T-helper 22 cell (primary cell): ENCODE measurements at places on chromosomes 2 and 18.

GRCh38 chr2:105541189-105542050, 142.6 kb upstream of the FHL2 start:
- DNase-seq = no peak

DNA sequence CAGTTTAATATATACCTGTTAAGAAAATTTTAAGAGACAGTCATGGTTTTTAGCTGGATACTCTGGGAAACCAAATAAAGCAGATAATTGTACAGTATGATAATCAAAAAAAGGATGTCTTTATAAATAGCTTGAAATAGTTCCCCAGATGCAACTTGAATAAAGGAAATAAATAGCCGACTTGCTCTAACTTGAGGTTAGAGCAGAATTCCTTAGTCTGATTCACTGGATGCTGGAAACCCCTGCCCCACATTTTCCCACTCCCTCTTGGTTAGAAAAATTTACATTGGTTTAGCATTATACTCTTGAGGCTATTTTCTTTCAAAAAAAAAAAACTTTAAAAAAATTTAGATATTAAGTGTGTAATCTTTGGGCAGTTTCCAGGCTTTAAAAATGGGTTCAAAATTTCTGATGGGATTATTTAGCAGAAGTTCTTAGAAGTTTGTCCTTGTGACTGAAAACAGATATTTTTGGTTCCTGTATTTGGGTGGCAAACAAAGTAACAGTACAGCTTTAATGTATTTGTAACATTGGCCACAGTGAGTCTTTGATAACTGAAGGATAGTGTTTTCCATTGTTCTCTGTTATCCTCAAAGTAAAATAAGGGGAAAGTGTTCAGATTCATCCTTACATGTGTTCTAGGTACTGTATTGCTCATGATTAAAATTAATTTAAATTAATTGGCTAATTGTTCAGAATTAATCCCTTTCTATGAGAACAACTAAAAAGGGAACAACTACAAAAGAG, 39.6 kb downstream of the ITGAV start:
- no peak for DNase-seq

GRCh38 chr2:170344663-170345346, 166.9 kb downstream of the MYO3B start:
- DNase-seq = no peak

DNA sequence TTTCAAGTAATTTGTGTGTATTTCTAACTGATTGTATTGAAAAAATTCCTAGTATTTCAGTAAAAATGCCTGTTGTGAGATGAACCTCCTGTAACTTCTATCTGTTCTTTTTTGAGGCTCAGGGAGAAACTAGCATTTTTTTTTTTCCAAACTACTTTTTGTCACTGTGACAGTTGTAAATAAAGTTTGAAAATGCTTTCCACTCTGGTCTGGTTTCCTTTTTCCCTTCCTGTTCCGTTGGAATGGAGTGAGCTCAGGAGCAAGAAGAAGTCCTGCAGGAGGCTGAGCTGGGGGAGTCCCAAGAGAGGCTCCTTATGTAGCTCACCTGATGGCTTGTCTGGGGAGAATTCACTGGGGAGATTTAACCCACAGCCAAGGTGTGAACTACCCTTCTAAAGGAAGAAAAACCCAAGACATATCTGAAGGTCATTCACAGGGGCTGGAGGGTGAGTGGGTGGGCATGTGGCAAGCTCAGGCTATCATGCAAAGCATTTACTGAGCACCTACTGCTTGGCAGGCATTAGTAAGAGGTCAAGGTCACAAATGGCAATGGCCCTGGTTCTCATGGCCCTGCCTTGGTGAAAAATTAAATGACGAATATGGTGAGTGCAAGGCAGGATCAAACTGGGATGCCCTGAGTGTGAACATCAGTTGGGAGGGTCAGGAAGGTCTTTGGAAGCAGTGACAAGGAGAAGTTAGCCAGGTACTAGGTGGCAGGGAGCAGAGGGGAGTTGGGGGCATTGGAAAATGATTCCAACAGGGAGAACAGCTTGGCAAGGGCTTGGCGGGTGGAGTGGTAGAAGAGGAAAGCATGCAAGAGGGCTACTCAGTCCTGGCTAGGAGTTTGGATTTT, 28.7 kb downstream of the LBH start:
- DNase-seq = no peak

DNA sequence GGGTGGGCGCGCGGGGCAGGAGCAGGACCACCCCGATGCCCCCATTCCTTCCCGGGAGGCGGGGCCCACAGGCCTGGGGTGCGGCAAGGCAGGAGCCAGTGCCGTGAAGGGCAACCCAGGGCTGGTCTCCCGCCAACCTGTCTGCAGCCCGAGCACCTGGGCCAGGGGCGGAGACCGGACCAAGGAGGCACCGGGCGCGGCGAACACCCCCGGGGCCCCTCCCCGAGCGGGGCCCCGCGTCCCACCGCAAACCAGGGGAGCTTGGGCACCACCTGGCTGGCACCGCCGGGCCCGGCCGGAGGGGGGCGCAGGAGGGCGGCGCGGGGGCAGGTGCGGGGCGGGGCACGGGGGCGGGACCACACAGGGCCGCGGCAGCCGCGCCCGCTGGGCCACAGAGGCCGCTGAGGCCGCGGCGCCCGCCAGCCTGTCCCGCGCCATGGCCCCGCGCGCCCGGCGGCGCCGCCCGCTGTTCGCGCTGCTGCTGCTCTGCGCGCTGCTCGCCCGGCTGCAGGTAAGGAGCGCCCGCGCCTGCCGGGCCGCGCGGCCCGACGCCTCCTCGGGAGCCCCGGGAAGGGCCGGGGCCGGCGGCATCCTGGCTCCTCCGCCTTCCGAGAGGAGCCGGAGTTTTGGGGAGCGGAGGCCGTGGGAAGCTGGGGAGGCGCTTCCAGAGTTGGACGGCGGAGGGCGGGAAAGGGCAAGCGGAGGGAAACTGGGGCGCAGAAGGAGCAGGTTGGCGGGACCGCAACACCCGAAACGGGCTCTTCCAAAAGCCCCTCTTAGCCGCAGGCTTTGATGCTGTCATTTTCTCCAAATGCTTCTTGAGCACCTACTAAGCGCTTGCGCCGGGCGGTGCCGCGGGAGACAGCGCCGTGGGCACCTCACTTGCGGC, at the start of gene TNFRSF11A:
Gene TNFRSF11A (plus strand): TSS at position 394 of the 889 bp plus-strand sequence. CDS start 43 bp downstream, at position 437.
- DNase-seq = peak; percentile 34

GRCh38 chr2:11437602-11438001, 28.4 kb downstream of the E2F6 start:
- DNase-seq = no peak

DNA sequence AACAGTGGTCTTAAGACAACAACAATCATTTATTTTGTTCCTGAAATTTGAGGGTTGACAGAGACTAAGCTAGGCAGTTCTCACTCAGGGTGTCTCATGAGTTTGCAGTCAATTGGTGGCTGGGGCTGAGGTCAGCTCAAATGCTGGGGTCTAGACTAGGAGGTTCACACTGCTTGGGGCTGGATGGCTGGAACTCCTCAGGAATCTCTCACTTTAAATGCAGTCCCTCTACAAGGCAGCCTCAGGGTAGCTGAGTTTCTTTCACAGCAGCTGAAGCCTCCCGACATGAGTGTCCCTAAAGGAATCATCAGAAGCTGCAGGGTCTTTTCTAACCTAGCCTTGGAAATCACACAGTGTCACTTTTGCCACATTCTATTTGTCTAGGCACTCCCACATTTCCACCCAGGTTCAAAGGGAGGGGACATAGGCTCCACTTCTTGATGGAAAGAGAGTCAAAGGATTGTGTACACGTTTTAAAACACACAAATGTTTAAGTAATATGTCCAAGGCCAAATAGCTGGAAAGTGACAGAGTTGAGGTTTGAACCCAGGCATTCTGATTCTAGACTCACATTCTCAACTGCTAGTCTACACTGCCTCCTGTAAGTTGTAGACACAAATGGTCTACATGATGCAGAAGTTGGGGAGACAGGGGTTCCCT, 133.8 kb downstream of the ZFP36L2 start:
- no peak for DNase-seq

DNA sequence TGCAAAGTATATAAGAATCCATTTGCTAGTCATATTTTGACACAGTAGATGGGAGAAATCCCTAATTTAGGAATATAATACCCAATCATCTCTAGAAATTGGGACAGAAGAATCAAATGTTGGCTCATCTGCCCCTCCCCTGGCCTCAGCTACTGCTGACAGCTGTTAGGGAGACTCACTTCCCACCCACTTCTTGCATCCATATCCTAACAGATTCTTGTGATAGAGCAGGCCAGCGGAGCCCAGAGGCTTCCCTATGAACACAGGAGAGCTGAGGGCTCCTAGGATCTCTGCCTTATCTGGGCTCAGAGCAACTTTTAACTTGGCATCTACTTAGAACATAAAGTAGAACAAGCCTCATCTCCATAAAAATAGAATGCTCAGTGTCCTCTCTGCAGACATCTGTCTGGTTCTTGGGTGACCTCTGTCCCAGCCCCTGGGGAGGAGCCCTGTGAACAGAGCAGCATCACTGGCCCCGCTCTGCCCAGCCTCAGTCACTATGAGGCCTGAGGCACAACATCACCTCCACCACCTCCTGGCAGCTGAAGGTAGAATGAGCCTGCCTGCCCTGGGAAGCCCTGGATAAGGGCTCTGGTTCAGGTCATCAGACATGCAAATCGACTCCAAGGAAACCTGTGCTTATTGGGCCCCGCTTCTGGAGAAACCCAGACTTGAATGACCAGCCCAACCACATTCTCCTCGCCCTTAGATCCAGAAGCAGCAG, 229.7 kb downstream of the ANKRD36B start:
- no peak for DNase-seq

- DNase-seq = no peak
Observed at GRCh38 chr2:24020244-24020643, 10.4 kb downstream of the MFSD2B start.

GRCh38 chr18:79897940-79898625, 53.4 kb downstream of the SLC66A2 start:
- no peak for DNase-seq

DNA sequence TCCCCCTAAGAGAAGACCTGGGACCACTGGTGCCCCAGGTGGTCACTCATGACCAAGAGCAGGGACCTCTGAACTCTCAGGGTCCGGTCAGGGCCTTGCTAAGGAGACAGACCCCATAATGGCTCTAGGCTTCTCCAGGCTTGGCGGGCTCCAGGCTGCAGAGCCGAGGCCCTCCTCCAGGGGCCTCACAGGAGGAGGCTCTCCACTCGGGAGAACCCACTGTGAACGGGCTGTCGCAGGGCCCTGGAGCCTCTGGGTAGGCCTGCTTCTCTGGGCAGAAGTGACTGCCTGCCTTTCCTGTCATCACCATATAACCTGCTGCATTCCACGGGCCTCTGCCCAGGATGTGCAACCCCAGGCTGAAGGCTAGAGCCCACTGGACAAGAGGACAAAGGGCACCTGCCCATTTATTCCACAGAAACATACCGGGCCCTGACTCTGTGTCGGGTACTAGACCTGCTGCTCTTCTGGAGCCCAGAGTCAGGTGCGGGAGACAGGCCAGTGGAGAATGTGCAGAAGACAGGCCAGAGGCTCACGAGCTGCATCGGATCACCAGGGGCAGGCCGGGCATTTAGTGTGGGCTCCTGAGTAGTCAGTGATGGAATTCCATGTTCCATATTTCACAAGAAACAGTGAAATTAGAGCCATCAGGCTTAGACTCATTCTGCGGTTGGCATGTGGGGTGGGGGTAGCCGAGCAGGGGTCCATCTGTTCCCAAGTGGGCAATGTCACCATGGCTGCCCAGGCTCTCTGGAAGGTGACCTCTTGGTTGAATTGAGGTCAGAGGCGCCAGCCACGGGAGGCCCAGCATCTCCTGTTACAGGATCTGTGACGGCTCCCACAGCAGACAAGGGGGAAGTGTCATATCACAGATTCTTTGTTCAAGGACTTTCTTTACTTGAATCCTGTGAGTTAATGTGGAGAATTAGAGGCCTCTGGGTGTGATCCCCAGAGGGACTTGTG, 220.8 kb downstream of the SH3RF3 start:
- no peak for DNase-seq

DNA sequence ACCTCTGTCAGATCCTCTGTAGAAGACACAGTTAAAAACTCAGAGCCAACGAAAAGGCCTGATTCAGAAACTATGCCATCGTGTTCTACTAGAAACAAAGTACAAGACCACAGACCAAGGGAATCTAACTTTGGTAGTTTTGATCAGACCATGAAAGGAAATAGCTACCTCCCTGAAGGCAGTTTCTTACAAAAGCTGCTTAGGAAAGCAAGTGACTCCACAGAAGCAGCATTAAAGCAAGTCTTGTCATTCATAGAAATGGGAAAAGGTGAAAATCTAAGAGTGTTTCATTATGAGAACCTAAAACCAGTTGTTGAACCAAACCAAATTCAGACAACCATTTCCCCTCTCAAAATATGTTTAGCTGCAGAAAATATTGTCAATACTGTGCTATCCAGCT, 58.2 kb downstream of the FSIP2 start:
- DNase-seq = no peak

DNA sequence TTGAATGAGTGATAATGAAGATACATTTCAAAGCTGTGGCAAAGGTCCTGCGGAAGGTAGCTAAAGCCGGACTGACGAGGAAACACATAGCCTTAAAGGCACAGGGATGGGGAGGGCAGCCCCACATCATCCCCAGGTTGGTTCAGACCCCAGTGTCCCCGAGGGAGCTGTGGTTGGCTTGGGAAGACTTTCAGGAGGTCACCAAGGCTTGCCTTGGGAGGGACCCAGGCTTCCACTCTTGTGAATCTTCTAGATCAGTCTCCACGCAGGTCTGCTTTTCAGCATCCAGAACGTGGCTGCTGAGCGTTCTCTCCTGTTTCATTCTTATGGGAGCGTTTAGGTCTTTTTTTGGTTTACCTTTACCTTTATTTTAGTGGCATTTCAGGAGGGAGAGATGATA, 16.8 kb downstream of the KIF1A start:
- no peak for DNase-seq

GRCh38 chr2:196307775-196308305, 136.5 kb upstream of the STK17B start:
- DNase-seq = no peak

DNA sequence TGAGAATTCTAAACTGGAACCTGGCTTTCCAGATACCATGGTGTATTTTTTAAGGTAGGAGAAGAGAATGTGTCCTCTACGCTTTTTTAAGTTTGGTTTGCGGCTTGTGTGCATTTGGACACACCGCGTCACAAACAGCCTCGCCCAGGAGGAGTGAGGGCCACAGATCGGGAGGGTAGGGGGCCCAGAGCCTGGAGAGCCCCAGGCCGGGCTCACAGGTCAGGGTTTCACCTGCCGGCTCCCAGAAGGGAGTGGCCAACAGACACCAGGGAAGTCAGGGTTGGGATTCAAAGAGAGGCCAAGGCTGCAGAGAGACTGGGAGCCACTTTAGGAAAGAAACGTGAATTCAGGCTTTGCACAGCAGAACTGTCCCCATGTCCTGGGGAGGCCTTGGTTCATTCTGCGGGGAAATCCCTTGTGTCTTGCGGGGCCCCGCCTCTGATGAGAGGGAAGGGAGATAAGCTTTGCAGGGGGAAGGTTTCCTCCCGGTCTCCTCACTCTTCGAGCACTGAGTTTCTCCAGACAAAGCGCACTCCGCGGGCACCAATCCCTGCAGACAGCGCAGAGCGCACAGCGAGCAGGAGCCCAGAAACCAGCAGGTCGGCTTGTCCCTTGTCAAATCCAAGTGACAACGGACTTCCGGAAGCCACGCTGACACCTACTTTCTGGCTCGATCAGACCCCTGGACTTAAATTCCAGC, 2.0 kb upstream of the TUBB6 start:
- no peak for DNase-seq

- no peak for DNase-seq
Observed at GRCh38 chr2:43542285-43542933, 53.4 kb downstream of the THADA start.
